ENCODE measurements at places on chromosomes 5 and 9.
A peak's percentile ranks its signal among the peaks of the same experiment; 100 is the strongest.

GRCh38 chr9:91659529-91660495, 236.2 kb upstream of the NFIL3 start:
- no peak for DNase-seq

GRCh38 chr5:140967226-140967893, 1.1 kb downstream of the PCDHAC2 start:
- DNase-seq: no peak

GRCh38 chr5:157713830-157714595, 17.2 kb upstream of the THG1L start:
- DNase-seq: no peak

DNA sequence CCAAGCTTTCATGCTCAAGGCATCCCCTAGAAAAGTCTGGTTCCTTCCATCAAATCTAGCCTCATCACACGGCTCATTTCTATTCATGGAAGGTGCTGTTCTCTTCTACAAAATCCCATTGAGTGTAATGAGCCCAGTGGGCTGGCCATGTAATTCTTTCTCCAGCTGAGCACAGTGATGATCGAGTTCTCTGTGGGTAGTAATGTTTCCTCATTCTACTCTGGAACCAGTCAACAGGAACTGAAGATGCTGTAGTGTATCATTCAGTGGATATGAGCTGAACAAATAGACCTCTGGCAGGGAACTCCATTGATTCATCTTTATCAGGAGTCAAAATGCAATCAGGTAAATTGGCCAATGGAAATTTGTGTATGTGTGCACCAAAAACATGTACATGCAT, 149.2 kb downstream of the LRRC70 start:
- no peak for DNase-seq

DNA sequence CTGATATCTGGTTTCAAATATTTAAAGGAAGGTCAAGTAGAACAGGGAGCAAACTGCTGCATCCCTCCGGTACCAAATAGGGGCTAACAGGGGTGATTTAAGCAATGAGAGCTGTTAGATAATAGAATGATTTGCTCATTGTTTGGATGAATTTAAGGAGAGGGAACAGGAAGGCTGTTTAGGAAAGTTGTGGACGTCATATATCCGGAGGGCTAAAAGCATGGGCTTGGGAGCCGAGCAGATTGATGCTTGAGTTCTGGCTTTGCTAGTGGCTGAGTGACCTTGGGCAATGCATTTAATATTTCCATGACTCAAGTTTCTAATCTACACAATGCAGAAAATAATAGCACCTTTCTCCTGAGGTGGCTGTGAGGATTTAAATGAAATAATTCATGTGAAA, 85.4 kb upstream of the RPS23 start:
- DNase-seq: no peak

GRCh38 chr9:124011460-124012301, at the start of gene LHX2:
TSS of gene LHX2 (plus strand) at chr9:124011768. CDS start at chr9:124012349, 581 bp downstream.
- peak; percentile 90 for DNase-seq

GRCh38 chr5:93022796-93023447, 558.1 kb downstream of the NR2F1-AS1 start:
- peak; percentile 29 for DNase-seq

DNA sequence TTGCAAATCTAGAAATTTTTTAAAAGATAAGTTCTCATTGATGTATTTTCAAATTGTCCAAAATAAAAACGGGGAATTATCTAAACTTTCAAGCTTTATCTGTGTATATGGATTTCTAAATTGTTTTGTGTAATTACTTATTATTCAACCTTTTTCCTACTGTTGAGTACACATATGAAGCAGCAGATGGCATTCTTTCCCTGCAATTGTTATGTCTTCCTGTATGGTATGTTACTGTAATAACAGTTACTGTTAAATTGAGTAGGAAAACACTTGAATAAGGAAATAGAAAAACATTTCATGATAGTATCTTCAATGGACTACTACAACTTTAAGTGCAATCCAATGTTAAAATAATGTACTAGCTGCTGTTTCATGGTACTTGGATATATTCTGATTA, 124.8 kb downstream of the RANBP17 start:
- DNase-seq: peak; percentile 32

DNA sequence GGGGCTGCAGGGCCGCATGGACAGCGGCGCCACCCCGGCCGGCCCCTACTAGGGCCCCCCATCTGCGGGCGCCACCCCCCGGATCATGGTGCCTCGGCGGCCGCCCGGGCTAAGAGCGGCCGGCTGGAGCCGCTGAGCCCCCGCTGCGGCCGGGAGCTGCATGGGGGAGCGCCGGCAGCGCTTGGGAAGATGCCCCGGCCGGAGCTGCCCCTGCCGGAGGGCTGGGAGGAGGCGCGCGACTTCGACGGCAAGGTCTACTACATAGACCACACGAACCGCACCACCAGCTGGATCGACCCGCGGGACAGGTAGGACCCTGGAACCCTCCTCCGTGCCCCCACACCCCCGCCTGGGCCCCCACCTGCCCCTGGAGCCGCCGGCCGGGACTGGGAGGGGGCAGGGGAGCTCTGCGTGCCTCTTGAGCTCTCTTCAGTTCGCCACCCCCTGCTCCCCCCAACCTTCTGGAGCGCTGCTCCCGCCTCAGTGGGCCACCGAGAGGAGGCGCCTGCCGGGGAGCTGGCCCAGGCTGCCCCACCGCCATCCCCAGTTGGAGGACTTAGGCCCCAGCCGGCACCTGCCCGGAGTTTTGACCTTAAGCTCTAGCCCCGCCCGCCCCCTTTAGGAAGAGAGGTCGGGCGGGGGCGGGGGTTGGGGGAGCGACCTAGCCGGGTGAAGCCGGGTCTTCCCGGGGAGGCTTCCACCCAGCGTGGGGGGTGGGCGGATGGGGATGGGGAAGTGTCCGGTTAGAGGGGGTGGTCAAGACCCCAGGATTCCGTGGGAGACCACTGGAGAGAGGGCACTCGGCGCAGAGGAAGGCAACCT, 730 bp downstream of the WWC1 start:
- peak; percentile 72 for DNase-seq

DNA sequence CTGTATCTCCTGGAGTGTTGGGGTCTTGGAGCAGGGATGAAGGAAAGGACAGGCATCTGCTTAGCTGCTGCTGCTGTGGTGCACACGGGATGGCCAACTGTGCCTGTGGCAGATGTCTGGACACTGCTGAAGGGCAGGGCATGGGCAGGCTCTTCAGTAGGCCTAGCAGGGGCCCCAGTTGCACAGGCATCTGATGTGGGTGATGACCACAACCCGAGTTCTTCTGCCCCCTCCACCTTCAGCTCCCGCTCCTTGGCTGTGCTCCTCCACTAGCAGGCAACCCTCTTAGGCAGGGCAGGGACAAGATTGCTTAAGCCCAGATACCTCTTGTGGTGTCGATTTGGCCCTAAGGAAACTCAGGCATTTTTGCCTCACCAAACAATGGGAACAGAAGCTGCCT, 9.0 kb upstream of the MEGF10 start:
- DNase-seq: no peak

DNA sequence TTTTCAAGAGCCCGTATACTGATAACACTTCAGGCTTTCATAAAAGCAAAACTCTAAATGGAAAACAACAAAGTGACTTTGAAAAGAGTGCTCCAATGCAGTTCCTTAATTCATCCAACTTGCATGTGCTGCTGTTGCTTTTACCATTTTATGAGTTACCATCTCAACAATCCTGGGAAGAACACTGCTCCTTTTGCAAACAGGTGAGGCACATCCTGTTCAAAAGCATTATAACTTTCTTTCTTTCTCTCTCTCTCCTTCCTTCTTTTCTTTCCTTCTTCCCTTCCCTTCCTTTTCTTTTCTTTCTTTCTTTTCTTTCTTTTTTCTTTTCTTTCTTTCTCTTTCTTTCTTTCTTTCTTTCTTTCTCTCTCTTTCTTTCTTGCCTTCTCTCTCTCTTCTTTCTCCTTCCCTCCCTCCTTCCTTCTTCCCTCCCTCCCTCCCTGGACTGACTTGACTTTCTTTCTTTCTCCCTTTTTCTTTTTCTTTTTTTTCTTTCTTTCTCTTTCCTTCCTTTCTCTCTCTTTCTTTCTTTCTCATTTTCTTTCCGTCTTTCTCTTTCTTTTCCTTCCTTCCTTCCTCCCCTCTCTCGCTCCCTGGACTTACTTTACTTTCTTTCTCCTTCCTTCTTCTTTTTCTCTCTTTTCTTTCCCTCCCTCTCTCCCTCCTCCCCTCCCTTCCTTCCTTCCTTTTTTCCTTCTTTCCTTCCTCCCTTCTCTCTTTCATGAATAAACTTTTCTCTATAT, 11.2 kb upstream of the PARP8 start:
- DNase-seq: no peak

DNA sequence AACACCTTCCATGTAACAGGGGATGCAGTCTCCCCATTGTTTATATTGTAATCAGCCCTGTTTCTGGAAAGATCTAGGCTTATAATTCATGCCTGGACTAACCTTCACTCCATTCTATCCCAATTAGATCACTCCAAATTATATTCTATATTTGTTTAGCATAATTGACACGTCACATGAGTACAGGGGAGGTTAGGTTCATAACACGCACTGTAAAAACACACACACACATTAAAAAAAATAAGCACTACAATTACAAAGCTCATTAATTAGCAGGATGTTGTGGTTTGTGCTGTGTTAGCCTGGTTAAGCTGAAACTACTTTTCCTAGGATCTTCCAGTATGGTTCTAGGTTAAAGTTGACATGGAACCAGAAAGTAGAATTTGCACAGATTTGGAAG, 126.0 kb downstream of the MLLT3 start:
- DNase-seq: no peak

GRCh38 chr5:68529581-68529980, 314.0 kb downstream of the PIK3R1 start:
- no peak for DNase-seq

GRCh38 chr9:18194316-18194715, 279.6 kb upstream of the ADAMTSL1 start:
- DNase-seq: no peak

GRCh38 chr9:20873240-20873865, 158.1 kb downstream of the HACD4 start:
- DNase-seq: no peak

- no peak for DNase-seq
Measured at GRCh38 chr9:131271506-131271931, 4.8 kb downstream of the FAM78A start.

GRCh38 chr9:76373173-76373783, 20.9 kb downstream of the RFK start:
- DNase-seq: no peak

DNA sequence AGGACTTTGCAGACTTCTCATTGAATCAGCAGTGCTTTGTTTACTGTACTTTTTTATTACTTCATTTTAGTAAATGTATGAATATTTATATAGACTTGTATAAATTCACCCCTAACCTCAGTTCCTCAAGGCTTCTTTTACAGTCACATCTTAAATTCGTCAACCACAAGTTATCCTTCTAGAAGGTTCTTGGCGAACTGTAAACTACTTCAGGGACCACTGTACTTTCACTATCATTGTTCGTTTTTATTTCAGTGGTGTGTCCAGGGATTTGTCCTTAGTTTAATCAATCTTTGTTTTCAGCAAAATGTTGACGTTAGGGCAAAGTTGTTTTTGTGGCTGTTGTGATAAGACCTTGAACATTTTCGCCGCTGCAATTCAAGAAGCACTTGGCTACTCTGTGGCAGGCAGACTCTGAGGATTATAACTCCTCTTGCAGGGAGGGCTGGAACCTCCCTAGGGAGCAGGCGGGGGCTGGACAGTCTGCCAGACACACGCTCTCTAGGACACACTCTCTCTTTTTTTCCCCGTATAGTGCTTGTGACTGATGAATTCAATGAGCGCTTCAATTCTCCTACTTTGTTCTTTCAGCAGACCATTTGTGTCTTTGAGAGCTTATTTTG, 252.8 kb downstream of the FBXL7 start:
- DNase-seq: peak; percentile 37

DNA sequence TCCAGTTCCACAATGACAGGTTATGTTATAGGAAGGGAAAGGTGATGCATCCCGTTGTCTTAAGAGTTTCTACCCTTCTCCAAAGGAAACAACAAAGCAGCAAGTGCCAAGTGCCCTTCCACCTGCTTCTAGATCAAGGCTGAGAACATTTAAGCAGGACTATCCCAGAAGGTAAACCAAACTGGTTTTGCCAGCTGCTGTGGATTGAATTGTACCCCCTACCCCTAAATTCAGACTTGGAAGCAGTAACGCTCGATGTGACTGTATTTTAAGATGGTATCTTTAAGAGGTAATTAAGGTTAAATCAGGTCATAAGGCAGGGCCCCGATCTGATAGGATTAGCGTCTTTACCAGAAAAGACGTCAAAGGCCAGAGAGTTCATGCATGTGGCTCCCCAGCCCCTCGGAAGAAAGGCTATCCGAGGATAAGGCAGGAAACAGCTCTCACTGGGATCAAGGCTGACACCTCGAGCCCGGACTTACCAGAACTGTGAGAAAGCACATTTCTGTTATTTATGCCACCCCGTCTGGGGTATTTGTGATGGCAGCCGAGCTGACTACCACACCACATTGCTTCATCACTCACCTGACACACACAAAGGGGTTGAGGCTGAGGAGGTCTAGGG, 179.1 kb upstream of the RAI14 start:
- DNase-seq: no peak

DNA sequence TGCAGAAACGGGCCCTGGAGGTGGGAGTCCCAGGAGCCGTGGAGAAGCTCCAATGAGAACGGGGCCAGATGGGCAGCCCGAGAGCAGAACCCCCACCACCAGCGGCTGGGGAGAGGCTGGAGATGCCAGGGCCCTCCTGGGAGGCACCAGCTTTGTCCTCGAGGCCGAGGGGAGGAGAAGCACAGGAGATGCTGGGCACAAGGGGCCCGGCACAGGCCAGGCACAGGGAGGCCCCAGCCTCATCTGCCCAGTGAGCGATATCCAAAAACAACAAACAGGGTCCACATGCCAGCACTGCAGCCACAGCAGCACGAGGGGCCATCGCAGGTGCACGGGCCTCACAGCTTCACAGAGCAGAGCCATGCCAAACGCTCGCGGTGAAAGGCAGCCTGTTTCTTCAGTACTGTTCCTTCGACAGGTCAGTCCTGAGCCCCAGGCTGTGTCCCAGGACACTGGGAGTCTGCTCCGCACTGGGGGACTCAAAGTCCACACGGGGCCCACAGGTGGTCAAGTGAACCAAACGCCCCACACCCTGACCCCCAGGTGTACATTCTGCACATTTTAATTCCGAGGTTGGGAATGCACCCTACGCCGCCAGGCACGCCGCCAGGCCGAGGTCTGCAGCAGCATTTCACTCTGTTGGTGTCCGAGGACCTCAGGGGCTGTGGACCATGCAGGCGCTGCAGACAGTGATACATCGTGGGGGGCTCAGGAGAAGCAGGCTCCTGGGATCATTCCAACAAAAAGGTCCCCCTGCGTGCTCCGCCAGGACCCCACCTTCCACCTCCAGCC, 9.5 kb downstream of the LPCAT1 start:
- DNase-seq: peak; percentile 42

DNA sequence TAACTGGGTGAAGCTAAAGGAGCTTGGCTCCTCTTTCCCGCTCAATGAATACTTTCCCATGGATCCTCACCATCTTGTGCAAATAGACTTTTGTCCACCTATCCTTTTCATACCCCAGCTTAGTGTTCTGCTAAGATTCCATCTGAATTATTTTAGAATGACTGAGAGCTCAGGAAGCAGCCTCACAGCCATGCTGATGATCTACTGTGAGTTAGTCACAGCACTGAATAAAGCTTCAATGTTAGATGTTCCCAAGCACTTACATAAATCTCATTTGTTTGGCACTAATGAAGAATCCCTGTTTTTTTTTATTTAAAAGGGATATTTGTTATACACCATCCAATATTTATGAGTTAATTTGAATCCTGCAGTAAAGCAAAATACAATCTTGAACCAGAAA, 317.6 kb upstream of the TRPC7 start:
- DNase-seq: no peak

All from kidney (tissue), 22 donors.